ENCODE measurements at places on chromosomes 4 and X.

- no peak for DNase-seq
Observed at GRCh38 chr4:7266525-7267292, 74.4 kb downstream of the SORCS2 start.

GRCh38 chr4:15673337-15673736 lies 8.3 kb upstream of the FAM200B start:
- no peak for DNase-seq

GRCh38 chr4:123452616-123453015 lies 56.0 kb downstream of the SPRY1 start:
- no peak for DNase-seq

GRCh38 chr4:123438031-123438430 lies 41.4 kb downstream of the SPRY1 start:
- no peak for DNase-seq

DNA sequence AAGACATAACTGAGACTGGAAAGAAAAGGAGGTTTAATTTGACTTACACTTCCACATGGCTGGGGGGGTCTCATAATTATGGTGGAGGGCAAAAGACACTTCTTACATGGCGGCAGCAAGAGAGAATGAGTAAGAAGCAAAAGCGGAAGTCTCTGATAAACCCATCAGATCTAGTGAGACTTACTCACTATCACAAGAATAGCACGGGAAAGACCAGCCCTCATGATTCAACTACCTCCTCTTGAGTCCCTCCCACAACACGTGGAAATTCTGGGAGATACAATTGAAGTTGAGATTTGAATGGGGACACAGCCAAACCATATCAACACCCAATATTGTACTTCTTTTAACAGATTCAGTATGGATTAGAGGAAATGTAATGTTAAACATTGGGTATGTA lies 646.6 kb downstream of the ANKRD50 start:
- DNase-seq, result no peak

DNA sequence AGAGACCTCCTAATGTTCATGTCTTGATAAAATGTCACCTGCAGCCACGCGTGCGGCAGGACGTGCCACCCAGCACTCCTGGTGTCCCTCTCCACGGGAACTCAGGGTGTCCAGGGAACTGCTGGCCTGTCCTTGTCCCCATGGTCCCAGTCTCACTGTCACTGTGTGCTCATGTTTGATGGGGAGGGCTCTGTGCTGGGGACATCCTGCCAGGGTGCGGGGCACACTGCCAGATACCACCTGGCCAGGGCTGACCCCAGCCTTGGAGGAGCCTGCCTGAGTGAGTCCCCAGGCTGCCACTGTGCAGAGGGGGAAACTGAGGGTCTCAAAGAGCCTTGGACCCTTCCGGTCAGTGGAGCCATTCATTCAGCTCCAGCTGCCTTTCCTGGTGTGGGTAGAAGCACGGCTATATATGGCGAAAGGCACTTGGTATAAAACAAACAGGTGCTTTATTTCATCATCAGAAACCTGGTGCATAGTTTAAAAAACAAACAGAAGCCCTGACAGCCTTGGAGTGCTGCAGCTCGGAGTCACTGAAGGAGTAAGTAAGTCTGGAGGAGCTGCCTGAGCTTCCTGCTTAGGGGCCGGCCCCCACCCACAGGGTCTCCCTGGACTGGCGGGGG lies 33.0 kb downstream of the NOP14 start:
- DNase-seq, result no peak

DNA sequence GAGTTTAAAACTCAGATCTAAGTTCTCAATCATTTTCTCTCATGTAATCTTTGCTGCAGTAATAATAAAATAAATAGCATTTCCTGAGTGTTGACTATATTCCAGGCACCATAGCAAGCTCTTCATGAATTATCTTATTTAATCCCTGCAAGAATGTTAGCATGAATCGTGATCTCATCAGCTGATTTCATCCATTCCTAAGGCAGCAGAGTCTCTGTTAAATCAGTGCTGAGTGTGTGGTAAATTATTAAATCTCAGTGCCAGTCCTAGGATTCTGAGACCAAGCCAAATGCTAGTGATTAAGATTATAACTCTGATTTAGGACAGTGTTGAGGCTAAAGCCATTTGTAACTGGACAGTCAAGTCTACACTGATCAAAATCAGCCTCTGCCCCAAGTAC lies 240.3 kb upstream of the TAPT1 start:
- DNase-seq, result no peak

DNA sequence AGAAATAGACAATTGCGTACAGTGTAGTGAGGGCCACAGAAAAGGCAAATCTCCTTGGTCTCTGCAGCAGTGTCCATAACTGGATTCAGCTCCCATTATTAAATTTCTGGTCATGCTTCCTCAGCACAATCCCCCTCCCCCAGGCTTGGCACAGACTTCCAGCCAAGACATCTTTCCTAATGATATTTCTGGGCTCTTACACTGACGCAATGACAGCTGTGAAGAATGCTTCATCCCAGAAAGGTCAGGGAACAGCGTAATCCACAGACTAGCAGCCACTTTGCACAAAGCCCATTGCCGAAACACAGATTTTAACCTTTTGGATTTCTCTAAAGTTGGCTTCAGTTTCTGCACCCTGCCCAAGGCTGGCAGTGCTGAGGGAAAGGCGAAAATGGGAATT lies 597.6 kb upstream of the CPEB2 start:
- no peak for DNase-seq

GRCh38 chr4:37597034-37597433 lies 89.1 kb downstream of the RELL1 start:
- DNase-seq, result no peak

- no peak for DNase-seq
Observed at GRCh38 chr4:147853706-147854105, 121.8 kb downstream of the ARHGAP10 start.

- DNase-seq, result no peak
Observed at GRCh38 chrX:18617407-18617750, 54.5 kb downstream of the RS1 start.

- no peak for DNase-seq
Observed at GRCh38 chr4:140704964-140705363, 51.2 kb downstream of the TBC1D9 start.

- DNase-seq, result no peak
Observed at GRCh38 chr4:182955411-182955810, 38.2 kb upstream of the DCTD start.

DNA sequence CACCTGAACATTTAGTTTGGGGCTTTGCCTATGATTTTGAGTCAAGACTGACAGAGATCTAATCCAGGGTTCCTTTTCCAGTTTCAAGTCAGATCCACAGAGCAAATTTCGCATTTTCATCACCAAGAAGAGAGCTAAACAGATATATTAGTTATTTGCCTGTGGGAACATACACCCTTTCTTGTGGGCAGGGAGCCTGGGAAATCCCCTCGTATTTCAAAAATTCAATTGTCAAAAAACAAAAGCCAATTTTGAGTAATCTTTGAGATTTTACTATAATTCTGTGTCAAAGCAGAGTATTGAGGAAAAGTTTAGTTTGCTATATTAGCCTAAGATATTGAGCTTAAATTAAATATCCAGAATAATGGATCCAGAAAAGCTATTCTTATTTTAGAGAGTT lies 56.6 kb downstream of the AFM start:
- no peak for DNase-seq

DNA sequence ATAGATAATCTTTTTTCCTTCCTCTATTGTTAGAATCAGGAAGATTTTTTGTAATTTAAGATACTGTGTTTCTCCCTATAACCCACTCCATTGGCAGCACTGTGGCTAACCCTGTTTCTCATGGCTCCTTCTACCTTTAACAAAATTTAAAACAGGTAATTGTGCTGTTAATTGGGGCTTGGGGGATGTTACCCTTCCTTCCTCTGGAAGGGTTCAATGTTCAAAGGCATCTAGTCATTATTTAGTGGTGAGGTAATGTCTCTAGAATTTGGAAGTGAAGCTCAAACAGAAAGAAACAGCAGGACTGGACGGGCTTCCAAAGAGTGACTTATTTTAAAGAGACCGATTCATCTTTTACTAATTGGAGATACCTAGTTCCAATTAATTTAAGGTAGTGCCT lies 166.4 kb downstream of the TRIML1 start:
- no peak for DNase-seq

DNA sequence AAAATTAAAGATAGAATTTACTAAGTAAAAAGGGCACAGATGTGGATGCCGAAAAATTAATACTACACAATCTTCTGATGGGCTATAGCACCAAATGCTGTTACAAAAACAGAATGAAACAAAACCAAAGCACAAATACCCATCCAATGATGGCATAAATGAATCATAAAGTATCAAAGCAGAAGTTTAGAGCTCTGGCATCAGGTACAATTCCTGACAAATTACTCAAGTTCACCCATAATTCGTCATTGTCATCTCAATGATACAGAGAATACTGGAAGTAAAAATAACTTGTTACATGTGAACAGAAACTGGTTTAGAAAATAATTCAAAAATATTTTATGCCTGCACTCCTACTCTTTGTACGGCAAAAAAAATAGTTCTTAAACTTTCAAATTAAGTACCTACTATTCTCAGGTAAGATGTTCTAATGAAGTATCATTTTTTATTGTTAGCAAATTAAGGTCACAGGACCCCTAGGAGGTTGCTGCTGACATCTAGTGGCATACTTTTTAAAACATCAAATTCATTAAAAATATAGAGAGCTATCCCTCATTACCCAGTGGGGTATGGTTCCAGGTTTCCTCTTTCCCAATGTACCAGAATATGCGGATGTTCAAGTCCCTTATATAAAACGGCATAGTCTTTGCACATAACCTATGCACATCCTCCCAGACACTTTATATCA lies 126.1 kb downstream of the INPP4B start:
- no peak for DNase-seq

DNA sequence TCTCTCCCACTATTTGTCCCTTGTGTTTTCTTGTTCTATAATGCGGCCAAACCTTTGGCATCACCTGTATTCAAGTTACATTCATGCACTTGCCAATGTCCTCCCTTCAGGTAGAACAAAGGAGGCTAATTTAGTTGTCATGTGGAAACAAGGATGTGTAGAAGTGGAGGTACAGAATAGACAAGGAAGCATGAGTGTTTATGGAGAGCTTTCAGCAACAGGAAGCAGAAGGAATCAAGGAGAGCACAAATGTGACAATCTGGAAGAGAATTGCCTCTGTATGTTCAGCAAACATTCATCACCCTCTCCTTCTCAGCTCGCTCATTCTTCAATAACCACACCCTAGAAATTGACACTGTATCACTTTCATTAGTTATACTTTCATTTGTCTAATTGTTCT lies 103.4 kb downstream of the SLC7A11 start:
- no peak for DNase-seq

GRCh38 chr4:88792821-88793220 lies 95.2 kb upstream of the NAP1L5 start:
- DNase-seq, result no peak

DNA sequence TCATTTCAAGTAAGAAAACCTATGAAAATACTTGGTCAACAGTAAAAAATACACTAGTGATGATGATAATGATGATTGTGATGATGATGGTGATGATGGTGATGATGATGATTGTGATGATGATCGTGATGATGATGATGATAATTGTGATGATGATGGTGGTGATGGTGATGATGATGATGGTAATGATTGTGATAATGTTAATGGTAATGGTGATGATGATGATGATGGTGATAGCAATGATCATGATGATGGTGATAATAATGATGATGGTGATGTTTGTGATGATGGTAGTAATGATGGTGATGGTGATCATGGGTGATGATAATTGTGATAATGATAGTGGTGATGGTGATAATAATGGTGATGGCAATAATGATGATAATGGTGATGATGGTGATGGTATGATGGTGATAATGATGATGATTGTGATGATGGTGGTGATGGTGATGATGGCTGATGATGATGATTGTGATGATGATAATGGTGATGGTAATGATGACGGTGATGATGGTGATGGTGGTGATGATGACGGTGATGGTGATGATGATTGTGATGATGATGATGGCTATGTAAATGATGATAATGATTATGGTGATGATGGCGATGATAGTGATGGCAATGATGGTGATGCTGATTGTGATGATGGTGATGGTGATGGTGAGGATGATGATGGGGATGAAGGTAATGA lies 62.1 kb downstream of the VCX3A start:
- no peak for DNase-seq

DNA sequence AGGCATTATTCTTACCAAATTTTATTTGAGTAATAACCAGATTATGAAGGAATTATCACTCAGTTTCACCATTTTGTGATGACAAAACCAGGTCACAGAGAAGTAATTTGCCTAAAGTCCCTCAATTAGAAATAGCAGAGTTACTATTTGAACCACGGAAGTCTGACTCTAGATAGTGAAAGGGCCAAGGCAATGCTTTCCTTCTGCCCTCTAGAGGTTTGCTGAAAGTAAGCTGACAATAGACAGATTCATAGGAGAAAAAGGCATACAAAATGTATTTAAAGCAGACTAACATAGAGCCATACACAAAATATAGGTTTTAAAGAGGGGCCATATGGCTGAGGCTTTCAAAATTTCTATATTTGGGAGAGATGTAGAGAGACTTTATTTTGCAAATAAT lies 43.1 kb downstream of the CXXC4 start:
- DNase-seq, result no peak

DNA sequence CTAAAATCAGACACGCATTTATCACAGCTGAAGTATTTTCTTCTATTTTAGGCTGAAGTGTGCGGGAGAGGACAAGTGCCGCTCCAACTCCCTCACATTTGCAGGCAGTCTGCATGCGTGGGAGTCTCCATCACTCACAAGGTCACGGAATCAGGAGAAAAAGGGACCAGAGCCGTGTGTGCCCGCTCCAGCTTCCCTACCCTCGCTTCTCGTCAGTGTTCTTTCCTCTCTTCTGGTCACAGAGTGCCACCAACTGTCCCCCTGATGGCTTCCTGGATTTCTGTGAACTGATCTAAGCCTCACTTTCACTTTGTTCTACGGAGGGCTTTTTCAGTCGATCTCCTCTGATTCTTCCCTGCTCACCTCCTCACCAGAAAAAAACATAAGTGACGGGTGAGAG lies 407.4 kb upstream of the AADAT start:
- DNase-seq, result no peak

DNA sequence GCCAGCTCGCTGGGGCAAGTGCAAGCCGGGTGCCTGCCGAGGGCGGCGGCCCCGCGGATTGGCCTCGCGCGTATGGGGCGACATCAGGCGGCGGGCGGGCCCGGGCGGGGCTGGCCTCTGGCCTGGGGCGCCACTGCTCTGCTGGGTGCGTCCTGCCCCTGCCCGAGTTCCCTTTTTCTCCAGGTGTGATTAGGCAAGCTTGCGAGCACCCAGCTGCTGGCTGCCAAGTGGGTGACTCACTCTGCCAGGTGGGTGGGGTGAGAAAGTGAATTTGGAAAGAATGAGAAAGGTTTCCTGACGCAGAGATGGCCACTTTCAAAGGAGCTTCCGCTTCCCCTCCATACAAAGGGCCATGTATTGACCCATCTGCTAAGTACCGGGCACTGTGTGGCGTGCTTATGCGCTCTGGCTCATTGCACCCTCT lies 32.5 kb downstream of the FGFBP1 start:
- no peak for DNase-seq

Measured in stimulated activated CD8-positive, alpha-beta memory T cell treated with anti-CD3 and anti-CD28 coated beads, Interleukin-7, amount 100 ng/mL, for 1 hour (primary cell).